ENCODE measurements at places on chromosomes 2 and 18.

DNA sequence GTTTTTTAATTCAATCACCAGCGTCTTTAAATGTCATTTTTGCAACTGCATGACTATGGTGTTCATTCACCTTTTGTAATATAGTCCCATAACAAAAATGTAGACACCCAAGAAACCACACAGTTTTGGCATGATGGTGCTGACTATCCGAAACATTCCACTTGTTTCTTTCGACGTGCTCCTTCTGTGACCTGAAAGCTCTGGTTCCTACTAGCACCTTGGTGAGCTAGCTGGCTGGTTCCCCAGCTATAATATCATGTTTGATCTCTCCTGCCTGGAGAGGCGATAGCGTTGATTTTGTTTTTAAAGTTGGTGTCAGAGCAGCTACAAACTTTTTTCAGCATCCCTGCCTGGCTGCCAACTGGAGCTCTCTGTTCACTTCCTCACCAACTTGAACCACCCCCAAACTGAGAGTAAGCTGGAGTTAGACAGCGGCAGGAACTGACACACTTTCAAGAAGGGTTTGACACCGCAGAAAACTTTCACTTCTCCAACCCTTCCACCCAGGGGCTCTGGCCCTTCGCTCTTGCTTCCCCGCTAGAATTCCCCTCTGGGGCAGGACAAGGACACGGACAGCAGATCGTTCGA is 1.1 kb downstream of the ATAD2B start:
- DNase-seq: peak; percentile 95

DNA sequence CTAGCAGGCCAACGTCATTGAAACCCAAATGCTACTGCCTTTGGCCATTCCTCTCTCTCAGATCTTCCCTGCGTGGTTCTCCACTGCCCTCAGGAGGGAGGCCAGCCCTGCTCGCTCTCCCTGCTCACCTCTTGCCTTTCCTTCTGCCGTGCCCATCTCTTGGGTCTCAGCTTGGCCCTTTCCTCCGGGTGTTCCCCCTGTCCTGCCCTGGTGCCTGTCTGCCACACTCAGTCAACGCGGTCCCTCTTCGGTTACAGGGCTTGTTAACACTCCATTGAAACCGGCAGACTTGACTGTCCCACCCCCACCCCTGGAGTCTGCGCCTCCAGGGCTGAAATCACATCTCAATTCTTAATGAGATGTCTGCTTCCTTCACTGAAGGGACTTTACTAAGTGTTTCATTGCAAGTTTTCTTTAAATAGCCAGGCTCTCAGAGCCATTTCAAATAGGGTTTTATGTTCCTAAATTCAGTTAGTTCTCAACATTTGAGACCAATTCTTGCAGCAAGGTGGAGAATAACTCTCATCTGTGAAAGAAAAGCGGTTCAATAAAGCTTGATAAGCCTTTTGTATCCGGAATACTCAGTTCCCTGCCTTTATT is 237.6 kb downstream of the DYSF start:
- no peak for DNase-seq

GRCh38 chr2:188307850-188308283 is 16.2 kb downstream of the GULP1 start:
- no peak for DNase-seq

- no peak for DNase-seq
Measured at GRCh38 chr2:174076975-174077374, 111.8 kb upstream of the SP3 start.

- no peak for DNase-seq
Measured at GRCh38 chr2:53498210-53498609, 269.4 kb upstream of the CHAC2 start.

DNA sequence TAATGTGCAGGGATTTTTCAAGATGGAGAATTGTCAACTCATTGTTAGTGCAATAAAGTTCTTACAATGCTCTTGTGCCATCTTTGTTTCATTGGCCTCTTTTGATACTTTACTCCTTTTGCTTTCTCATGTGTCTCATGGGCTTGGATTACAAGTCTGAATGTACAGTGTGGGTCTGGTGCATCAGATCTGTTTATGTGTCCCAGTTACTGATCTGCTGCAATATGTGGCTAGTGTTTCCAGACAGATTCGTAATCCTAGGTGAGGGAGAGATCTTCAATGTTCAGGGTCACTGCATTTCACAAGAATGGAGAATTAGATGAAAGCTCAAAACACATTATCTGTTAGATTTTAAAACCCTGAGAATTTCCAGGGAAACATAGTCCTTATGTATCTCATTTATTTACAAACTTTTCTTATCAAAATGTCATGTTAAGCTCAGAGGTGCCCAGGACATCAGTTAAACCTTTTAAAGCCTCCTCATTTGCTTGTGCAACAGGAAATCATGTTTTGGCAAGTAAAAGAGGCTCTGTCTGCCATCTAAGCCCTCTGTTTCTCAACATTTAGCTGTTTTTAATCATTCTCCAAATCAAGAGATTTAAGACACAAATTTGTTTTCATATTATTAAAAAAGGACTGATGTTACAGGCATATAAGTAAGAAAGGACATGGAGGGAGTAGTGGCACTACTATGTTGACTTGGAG is 108.1 kb downstream of the NUP35 start:
- no peak for DNase-seq

- peak; percentile 6 for DNase-seq
Measured at GRCh38 chr2:217909156-217909820, 93.5 kb downstream of the TNS1 start.

GRCh38 chr2:207216457-207216856 is 50.7 kb upstream of the KLF7 start:
- DNase-seq: no peak

- DNase-seq: no peak
Measured at GRCh38 chr2:7838669-7839068, 843.2 kb upstream of the ID2 start.

GRCh38 chr2:72497763-72498162 is 328.1 kb downstream of the EXOC6B start:
- DNase-seq: no peak

DNA sequence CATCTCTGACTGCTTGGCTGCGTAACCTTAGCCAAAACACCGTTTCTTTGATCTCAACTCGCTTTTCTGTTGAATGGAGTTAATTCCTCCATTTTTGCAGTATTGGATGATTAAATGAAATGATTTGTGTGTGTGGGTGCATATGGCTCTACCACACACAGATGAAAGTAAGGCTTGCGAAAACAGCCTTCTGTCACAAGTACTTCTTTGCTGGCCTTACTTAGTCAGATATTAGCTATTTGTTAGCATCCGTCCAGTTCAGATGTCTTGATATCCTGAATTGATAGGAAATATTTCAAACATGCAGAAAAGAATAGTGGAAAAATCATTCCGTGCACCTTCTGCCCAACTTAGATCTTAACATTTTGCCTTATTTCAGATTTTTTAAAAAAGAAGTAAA is 21.8 kb downstream of the NCOA1 start:
- DNase-seq: no peak

- DNase-seq: no peak
Measured at GRCh38 chr2:183078163-183078463, 434 bp upstream of the DUSP19 start.

DNA sequence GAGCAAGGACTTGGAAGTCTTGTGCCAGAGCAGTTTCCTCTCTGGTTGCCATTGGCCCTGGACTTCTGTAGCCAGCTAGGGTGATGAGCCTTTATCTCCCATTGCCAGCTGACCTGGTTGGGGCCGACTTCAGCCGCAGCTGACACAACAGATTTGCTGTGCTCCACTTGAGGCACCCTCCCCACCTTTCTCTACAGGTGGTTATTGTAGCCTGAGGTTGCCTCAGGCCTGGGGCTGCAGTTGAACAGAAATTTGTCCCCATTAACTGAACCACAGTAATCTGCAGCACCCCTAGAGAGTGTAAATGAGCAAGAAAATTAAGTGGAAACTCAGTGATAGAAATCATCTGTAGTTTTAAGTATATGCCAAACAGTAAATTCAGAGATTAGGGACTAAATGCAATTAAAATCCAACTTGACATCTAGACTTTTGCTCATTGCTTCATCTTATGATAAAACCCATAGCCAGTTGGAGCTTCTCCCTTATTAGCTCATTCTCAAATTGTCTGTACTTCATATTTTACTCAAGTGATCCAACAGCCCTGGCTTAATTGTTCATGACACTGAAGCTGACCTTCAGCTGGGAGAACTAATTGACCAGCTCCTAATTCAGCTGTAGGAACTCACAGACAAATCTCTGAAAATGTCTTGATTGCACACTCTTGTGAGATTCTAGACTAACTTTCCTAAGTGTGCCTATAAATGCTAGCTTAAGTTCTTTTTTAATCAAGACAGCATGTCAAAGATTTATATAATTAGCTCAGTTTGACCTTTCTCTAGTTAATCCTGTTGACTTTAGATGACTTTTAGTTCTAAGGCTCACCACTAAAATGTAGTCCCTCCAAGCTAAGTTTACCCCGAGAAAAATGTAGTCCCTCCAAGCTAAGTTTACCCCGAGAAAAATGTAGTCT is 48.9 kb downstream of the COPS8 start:
- no peak for DNase-seq

DNA sequence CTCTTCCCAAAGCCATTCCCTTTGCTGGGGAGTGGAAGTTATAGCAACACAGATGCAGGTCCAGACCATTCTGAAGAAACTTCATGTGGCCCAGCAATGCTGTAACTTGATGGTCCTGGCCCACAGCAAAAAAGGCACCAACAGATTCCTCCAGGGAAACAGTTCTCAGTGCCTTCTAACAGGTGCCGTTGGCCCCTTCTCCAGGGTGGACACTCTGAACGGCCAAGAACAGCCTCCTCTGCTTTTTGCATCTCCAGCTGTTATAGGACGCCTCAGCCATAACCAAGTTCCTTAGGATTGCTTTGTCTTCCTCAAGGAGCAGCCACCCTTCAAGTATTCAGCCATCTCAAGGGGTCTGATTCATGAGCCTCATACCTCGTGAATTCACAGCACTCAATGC is 38.0 kb downstream of the MARCO start:
- DNase-seq: no peak

GRCh38 chr2:174780191-174780840 is 16.0 kb upstream of the CHRNA1 start:
- DNase-seq: peak; percentile 41

All from GM12865 (cell line).